ENCODE measurements at places on chromosomes 2 and 18. TPM values are rescaled to one million over a fixed set of nuclear protein-coding genes. Genes with fewer than 3 reads are reported as not detected.

NAPG gene
- total RNA-seq = 28.6 TPM

MAPK4 gene
- total RNA-seq = not detected

SOX11 gene
- total RNA-seq = not detected

ANKRD30B gene
- total RNA-seq = not detected

ANO7 gene
- total RNA-seq = 2.4 TPM

SPP2 gene
- not detected for total RNA-seq

RASGRP3 gene
- total RNA-seq = 3.9 TPM
